ENCODE measurements at places on chromosomes 2 and 18.

DNA sequence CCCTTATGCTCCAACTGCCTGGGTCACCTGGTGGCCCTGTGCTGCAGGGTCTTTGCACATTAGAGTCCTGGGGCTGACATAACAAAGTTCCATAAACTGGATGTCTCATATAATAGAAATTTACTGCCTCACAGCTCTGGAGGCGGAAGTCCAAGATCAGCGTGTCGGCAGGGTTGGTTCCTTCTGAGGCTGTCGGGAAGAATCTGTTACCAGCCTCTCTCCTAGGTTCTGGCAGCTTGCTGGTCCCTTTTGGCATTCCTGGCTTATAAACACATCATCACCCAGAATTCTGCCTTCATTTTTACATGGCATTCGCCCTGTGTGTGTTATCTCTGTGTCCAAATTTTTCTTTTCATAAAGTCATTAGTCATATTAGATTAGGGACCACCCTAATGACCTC, 170.5 kb downstream of the NDUFA10 start:
- no peak for DNase-seq

- no peak for DNase-seq
Observed at GRCh38 chr2:164842624-164842966, 972 bp upstream of the COBLL1 start.

- no peak for DNase-seq
Observed at GRCh38 chr2:217698691-217699090, 304.1 kb downstream of the TNS1 start.

- DNase-seq = no peak
Observed at GRCh38 chr2:209771474-209772289, at the start of gene UNC80. Gene UNC80, plus strand, starts transcription at chr2:209771832. Its CDS starts 241 bp downstream, at chr2:209772073.

- no peak for DNase-seq
Observed at GRCh38 chr2:217035967-217036366, 176.1 kb upstream of the TNP1 start.

GRCh38 chr2:9666306-9666705, 35.5 kb upstream of the YWHAQ start:
- no peak for DNase-seq

All from stimulated activated CD4-positive, alpha-beta T cell treated with anti-CD3 and anti-CD28 coated beads, Interleukin-1b, Interleukin-23, amount 100 ng/mL, for 4 hours (primary cell).